ENCODE measurements at places on chromosomes 3 and 15.

GRCh38 chr3:149527531-149528339, 53.2 kb downstream of the TM4SF4 start:
- DNase-seq = no peak

DNA sequence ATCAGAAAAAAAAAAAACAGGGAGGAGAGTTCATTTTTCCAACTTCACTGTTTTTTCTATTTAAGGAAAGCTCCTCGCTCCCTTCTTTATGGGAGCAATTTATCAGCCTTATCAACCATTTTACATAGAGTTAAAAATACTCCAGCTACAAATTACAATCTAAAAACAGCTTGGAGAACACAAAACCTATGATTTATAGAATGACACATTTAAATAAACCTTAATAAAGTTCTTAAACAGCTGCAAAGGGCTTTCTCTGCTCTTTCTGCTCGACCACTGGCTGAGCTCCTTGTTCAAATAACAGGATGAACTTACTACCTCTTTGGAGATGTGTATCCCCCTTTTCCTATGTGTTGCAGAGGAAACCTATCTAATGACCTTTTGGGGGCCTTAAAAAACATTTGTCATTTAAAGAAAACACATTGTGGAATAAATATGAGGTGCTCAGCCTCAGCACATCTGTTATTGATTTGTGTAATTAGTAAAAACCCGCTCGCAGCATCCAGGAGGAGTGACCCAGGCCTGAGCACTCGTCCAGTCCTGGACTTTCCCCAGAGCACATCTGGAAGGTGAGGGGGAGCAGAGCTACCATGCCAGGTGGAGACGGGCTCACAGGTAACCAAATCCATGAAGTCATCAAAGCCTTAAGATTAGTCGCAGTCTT, 231.2 kb downstream of the ATP8B4 start:
- no peak for DNase-seq

DNA sequence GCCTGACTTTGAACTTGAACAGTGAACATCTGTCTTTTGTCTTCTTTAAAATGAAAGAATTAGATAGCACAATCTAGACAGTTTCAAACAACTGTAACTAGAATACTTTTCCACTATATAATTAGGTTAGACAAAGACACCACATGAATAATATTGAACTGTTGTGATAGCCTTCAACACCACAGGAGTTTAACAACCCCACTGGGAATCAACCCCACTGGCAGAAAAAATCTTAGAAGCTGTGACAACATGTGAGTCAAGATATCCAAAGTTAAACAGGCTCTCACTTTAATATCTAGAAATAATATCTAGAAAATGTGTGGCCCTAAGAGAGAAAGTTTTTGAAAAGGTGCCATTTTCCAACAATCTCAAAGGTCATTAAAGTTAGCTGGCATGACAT, 64.4 kb upstream of the PRICKLE2 start:
- no peak for DNase-seq

DNA sequence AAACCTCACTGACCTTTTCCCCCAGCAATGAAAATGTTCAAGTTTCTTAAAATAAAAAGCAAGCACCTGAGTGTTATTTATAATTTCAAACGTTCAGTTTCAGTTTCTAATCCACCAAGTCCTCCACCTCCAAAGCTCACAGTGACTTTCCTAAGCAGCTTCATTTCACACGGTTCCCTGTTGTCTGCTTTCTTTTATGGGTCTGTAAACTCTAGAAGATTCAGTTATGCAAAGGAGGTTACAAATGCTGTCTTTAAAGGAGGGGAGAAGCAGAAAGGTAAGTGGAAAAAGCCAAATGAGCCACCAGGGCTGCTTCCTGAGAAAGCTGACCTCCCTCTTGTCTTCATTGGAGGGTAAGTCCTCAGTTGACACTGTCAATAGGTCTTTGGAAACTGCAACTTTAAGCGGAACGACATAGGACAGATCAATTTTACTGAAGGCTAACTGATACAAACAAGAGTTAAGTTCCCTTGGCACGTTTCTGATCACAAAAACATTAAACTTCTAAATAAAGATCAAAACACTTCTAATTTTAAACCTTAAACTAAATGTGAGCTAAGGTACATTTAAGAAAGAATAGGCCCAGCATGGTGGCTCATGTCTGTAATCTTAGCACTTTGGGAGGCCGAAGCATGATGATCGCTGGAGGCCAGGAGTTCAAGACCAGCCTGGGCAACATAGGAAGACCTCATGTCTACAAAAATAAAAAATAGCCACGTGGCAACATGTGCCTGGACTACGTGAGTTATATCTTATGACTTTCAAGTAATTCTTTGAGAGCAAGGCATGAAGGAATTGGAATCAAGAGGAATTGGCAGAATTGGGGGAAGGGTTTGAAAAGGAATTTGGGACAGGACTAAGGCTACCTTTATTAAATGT, 151.9 kb upstream of the UBE2E1 start:
- DNase-seq = no peak

- no peak for DNase-seq
Observed at GRCh38 chr3:71251156-71251775, 332.3 kb downstream of the FOXP1 start.

DNA sequence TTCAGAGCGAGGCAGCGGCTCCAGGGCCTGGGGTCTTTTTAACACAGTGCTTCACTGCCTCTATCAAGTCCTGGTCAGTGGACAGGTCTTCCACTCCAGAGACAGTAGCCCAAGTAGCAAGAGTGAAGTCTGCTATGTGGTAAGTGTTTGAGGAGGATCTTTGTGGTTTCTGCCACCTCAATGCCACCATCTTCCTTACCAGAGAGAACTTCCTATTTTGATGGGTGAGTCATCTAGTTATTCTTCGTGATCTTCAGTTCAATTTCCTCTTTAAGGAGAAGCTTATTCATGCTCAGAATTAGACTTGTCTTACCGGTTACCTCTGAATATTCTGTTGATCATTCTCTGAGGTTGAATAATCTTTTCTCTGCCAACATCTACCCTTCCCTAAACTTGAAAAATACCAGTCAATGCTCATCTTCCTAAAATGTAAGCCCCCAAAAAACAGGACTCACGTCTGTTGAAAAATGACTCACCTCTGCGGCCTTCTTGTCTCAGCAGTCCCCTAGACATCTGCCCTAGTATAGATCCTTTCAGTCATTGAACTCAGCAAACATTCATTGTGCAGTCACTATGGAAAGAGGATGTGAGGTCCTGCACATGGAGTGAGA, 32.2 kb upstream of the BCL6 start:
- DNase-seq = peak; percentile 51

GRCh38 chr3:17811646-17812045, 69.2 kb upstream of the TBC1D5 start:
- no peak for DNase-seq

GRCh38 chr15:60184579-60184978, 180.5 kb downstream of the FOXB1 start:
- no peak for DNase-seq

GRCh38 chr3:67866571-67866970, 212.2 kb upstream of the SUCLG2 start:
- no peak for DNase-seq
